ENCODE measurements at places on chromosomes 3 and 15. TPM values are rescaled to one million over a fixed set of nuclear protein-coding genes. Genes with fewer than 3 reads are reported as not detected.

ARHGAP31 gene
- 3.0 TPM for total RNA-seq

BCHE gene
- total RNA-seq, result not detected

HTR3E gene
- total RNA-seq, result not detected

EPHA3 gene
- total RNA-seq, result not detected

ANKRD34C gene
- total RNA-seq, result not detected

SI gene
- total RNA-seq, result not detected

P2RY1 gene
- 1.7 TPM for total RNA-seq

HIGD2B gene
- 0.16 TPM for total RNA-seq

NDUFB4 gene
- total RNA-seq, result 128 TPM

SH2D7 gene
- 0.11 TPM for total RNA-seq
